ENCODE measurements at places on chromosomes 3 and 15. TPM values are rescaled to one million over a fixed set of nuclear protein-coding genes. Genes with fewer than 3 reads are reported as not detected.

The SCAANT1 gene
- total RNA-seq, result not detected

The IL20RB gene
- 1.8 TPM for total RNA-seq

The IL17RD gene
- 2.2 TPM for total RNA-seq

The CNTN3 gene
- 0.36 TPM for total RNA-seq

The METTL6 gene
- 36.6 TPM for total RNA-seq

The FAM81A gene
- total RNA-seq, result 0.72 TPM

The DNAH12 gene
- under 0.01 TPM for total RNA-seq

The RAB27A gene
- 7.2 TPM for total RNA-seq

Data from osteoblast (primary cell).